Inflammatory macrophage (primary cell): ENCODE measurements at places on chromosomes 13 and 19.
A peak's percentile ranks its signal among the peaks of the same experiment; 100 is the strongest.

DNA sequence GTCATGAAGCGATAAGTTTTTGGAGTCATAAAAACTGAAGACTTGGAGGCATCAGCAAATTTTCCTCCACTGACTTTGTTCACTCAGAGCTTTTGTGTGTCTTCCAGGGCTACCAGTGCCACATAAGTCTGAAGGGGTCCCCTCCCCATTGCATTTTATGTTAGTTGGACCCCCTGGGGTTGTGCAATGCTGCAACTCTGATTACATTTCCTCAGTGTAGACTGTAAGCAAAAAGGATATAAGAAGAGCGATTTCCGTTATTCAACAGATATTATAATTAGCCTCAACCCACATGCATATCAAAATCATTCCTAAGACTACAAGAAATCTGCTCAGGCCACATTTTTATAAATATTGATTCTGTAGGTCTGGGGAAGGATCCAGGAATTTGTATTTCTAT, 324.0 kb downstream of the TDRD3 start:
- no peak for DNase-seq

DNA sequence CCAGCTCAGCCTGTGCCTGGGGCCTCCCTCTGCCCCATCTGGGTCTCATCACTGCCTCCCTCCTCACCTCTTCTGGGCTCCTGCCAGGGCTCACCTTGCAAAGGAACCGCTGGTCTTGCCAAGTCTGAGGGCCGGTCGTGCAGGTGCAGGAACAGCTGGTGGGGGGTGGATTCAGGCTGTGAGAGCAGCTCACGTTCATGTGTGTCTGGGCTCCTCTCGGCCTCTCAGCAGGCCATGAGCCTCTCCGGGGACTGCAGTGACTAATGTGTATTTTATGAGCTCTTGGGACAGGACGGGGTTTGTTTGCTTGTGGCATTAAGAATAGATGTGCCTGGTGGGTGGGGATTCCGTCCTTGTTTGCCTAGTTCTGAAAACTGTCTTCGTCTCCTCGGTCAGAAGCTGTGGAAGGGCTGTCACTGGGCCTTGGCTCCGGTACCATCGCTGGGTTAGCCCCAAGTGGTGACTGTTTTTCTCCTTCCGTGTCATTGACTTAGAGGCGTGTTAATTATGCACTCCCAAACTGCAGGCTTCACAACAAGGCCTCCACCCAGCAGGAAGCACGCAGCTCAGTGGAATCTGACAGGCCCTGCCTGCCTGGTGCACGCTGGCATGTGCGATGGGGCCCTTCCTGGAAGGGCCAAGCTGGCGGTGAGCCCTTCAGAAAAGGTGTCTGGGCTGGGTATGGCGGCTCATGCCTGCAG, 77.6 kb downstream of the KDM4B start:
- no peak for DNase-seq

DNA sequence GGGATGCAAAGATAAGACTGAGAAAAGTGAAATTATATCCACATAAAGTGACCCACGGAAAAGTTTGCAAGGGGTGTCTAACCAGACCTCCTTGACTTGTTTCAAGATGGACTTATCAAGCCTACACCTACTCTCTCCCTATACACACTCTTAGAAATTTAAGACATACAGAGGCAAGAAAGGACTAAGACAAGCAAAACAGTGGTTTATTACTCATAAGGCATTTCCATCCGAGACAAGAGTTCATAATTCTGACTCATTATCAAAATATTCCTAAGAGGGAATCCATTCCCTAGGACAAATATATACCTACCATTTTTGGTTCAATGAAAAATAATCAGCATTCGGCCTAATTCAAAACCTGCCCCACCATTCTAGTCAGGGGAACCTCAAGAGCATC, 232.6 kb upstream of the GPC6 start:
- DNase-seq: no peak

GRCh38 chr19:23525276-23525852, 130.1 kb upstream of the ZNF91 start:
- DNase-seq: no peak

DNA sequence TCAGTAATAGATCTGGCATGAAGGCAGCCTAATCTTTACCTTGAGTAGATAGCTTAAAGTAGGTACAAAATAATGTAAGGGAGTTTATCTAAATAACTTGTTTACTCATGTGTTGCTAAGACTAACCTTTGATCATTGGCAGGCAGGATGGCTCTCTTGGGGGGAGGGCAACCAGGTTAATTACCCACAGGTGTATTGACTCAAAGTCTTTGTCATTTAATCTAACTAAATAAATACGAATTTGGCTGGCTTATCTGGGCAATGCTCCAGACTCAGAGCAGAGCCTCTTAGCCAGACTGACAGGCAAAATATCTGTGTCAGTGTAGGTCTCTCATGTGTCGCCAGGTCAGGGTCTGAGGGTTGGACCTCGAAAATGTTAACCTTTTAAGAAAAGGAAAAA, 283.4 kb upstream of the KLHL1 start:
- DNase-seq: no peak

DNA sequence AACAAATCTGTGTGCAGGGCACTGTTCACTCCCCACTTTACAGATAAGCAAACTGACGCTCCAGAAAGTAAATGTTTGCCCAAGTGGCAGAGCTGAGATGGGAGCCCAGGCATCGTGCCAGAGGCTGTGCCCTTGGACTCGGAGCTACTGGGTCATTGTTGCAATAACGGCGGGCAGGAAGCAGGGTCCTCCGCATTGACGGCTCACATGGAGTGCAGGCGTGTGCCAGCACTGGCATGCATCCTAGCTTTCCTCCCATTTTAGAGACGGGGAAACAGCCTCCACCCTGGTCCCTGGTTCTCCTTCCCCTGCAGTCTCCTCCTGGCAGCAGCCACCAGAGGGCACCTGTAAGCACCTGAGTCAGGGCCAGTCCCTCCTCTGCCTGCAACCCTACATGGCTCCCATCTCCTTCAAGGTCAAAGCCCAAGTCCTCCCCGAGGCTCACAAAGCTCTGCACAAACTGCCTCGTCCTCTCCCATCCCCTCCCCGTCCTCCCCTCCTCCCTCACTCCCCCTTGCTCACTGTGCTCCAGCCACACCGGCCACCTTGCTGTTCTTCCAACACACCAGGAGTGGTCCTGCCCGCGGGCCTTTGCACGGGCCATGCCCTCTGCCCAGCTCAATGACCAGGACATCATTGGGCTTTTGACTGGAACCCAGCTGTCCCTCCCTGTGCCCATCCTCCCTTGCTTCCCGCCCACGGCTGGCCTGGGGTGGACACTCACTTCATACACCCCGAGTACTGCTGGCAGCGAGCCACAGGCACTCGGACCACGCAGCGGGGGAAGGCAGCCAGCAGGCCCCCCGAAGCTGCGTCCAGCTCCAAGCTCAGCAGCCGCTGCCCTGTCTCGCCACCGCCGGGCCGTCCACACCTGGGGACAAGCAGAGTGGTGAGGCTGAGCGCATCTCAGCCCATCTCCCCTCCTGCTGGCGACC, 7.7 kb upstream of the LRG1 start:
- peak; percentile 39 for DNase-seq

GRCh38 chr13:20373861-20374260, 141.7 kb upstream of the GJB6 start:
- DNase-seq: no peak

GRCh38 chr13:50995854-50996253, 86.3 kb downstream of the RNASEH2B start:
- no peak for DNase-seq

- DNase-seq: no peak
These were observed 8.3 kb downstream of the GNG7 start for GRCh38 chr19:2694196-2694595.

DNA sequence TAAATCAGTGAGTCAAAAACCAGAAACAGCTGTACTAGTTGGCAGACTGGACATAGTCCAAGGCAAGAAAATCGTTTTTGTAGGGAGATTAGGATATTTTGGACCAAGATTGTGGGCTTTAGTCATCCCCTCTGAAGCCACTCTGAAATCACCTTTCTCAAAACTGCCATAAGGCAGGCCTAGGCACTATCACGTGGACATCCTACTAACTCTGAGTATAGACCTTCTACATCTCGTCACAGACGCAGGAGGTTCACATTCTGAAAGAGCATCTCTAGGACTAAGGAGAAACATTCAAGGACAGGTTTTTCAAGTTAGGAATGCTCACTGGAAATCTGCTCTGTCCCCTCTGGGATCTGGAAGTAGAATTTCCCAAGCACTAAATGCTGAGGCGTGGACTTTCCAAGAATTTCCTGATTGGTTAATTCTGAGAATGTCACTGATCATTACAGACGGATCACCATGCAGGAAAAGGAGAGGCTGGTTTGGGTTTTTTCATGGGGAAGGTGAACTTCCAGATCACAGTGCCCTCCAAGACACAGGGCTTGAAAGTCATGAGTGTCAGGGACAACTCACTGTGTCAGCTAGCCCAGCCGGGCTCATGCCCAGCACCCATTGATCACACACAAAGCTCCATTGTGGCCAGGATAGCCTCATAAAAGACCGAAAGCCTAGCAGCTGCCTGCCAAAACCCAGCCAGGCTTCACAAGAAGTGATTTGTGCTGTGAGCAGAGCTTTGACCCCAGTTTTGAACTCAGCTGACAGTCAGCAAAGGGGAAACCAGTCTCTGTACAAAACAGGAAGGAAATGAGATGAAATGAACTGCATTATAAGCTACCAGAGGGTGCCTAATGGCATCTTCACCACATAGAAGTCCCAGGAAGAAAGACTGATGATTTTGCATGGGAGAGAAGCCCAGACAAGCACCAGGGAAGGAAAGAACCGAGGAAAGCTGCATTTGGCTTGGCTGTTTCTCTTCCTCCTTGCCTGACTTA, 2.7 kb upstream of the RUBCNL start:
- DNase-seq: peak; percentile 85

DNA sequence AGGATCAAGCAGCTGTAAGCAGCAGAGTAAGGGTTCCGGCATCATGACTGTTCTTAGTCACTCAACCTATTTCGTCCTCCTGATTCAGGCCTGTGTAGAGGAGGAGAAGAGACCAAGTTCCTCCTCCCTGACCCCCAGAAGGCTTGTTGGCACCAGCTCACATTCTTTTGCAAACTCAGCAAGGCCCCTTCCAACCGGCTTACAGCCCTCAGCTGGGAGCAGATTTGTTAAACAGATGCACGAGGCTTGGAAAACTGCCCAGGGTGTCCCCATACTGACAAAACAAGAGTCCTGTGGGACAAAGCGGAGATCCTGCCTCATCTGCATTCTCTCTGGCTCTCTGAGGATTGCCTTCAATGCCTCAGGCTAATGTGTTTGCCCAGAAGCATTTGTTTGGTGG, 113.2 kb upstream of the SOX21 start:
- no peak for DNase-seq

GRCh38 chr13:89269737-89270136, 1598.6 kb downstream of the SLITRK5 start:
- no peak for DNase-seq

DNA sequence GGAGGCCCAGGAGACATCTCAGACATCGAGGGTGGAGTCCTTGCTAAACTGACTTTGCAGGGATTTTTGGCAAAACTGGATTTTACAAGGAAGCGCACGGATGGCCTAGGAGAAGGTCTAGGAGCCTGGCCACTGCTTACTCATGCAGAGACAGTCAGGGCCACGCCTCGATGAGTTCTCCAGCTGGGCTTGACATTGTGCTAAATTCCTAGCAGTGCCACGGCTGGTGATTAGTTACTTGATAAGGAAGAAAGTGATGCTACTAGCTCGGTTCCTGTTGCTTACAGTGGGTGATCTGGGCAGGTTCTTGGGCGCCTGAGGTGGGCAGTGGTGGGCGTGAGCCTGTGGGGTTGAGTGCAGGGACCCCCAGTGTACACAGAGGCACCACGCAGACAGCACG, 143.4 kb downstream of the SOX1 start:
- DNase-seq: no peak

DNA sequence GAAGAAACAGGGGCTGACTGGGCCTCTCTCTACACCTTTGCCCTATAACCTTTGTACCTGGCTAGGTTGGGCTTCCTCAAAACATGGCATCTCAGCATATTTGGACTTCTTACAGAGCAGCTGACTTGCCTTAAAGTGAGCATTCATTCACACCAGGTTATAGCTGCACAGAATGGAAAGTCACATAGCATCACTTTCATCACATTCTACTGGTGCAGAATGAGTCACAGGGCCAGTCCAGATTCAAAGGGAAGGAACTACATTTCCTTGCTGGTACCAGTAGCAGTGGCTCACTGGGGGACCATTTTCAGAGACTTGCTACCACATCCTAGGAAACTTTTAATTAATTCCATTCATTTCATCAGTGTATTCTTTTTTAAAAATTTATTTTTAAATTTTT, 20.3 kb upstream of the TPTE2 start:
- DNase-seq: no peak

GRCh38 chr13:42364613-42365000, 92.7 kb downstream of the AKAP11 start:
- no peak for DNase-seq

DNA sequence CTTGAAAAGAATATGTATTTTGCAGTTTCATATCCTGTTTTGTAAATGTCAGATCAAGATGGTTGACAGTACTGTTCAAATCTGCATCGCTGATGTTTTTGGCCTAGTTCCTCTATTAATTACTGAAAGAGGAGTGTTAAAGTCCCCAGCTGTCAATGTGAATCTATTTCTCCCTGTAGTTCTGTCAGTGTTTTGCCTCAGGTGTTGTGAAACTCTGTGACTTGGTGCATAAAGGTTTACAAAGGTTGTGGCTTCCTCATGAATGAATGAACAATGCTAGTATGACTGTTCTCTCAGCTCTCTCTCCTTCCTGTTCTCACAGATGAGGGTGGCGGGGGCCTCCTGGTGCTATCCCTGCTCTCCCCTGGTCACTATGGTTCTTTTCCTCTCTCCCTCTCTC, 142.4 kb downstream of the MYCBP2 start:
- DNase-seq: peak; percentile 26

GRCh38 chr13:98997738-98998641, 20.1 kb upstream of the DOCK9 start:
- DNase-seq: no peak

GRCh38 chr13:48551329-48551728, 18.4 kb upstream of the RCBTB2 start:
- DNase-seq: no peak

DNA sequence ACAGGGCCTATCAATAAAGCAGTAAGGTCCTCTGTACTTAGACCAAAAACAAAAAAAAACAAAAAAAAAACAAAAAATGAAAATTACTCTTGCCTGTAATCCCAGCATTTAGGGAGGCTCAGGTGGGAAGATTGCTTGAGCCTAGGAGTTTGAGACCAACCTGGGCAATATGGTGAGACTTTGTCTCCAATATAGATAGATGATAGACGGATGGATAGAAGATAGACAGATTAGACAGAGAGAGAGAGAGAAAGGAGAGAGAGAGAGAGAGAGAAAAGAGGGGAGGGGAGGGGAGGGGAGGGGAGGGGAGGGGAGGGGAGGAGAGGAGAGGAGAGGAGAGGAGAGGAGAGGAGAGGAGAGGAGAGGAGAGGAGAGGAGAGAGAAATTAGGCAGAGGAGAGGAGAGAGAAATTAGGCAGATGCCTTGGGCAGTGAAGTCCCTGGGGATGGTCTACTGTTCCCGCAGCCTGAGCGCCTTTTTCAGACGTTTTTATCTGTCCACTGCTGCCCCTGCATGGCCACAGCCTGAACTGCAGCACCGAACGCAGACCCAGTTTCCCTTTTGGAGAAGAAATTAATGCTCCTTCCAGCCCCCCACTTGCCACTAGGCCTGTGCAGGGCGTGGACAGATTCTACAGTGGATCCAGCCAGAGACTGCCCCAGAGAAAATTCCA, 9.8 kb upstream of the ZNF627 start:
- DNase-seq: peak; percentile 81

- no peak for DNase-seq
These were observed 2.4 kb upstream of the TTYH1 start for GRCh38 chr19:54412877-54413276.
